ENCODE measurements at places on chromosomes 4 and X.

GRCh38 chrX:21375708-21376009 lies 1.4 kb downstream of the CNKSR2 start:
- DNase-seq: no peak

- no peak for DNase-seq
These were observed 351.3 kb downstream of the NAP1L3 start for GRCh38 chrX:93322110-93322509.

DNA sequence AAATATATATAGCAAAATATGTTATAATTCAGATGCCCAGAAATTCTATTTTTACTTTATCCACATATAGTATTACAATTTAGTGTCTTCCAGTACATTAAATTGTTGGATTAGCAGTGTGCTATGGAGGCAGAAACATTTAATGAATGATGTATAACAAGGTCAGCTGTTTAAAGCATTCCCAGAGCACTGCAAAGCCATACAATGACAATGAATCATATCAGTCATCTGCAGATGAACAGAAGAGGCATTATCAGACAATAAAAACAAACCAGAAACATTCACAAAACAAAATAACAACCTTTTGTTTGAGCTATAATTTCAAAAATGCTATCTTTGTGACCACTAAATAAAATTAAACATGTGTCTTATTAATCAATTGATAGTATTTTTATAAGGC lies 524.2 kb downstream of the FAT4 start:
- no peak for DNase-seq

GRCh38 chr4:23401572-23401971 lies 488.3 kb downstream of the PPARGC1A start:
- peak; percentile 38 for DNase-seq

GRCh38 chrX:43836435-43837184 lies 45.6 kb downstream of the MAOB start:
- no peak for DNase-seq

GRCh38 chr4:85951099-85951498 lies 408.8 kb downstream of the MAPK10 start:
- no peak for DNase-seq

DNA sequence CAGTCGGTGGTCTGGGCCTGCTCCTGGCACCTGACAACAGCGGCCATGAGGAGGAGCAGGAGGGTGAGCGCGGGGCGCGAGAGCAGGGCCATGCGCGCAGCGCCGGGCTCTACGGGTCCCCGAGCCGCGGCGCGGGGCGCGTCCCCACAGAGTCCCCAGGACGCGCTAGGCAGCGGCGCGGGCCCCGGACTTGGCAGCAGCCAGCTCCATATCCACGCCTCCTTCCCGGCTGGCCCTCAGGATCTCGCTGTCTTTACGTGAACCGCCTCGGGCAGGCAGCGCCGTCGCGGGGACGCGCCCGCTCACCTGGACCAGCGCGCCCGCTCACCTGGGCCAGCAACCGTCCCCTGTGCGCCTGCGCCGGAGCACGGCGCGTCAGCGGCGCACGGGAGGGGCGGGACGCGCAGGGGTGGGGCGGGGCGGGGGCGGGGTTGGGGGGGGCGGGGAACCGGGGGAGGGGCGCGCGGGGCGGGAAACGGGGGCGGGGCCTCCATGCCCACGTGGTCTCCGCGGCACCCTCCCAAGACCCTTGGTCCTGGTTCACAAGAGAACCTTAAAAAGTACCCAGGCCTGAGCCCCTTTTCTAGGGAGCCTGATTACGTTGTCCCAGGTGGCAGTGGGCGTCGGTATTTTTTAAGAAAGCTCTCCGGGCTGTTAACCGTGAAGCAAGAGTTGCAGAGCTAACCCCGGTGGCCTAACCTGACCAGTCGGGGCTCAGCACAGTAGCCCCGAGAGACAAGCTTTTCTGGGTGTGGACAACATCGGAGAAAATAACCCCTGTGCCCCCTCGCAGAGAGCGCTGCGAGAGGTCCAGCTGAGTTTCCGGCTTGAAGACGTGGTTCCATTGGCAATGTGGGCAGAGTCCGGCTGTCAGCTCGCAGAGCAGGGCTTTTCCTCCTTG lies at the start of gene PLA2G12A:
TSS of gene PLA2G12A (minus strand) at position 353 of the 901 bp plus-strand sequence. CDS start at position 92, 261 bp downstream.
- peak; percentile 73 for DNase-seq

DNA sequence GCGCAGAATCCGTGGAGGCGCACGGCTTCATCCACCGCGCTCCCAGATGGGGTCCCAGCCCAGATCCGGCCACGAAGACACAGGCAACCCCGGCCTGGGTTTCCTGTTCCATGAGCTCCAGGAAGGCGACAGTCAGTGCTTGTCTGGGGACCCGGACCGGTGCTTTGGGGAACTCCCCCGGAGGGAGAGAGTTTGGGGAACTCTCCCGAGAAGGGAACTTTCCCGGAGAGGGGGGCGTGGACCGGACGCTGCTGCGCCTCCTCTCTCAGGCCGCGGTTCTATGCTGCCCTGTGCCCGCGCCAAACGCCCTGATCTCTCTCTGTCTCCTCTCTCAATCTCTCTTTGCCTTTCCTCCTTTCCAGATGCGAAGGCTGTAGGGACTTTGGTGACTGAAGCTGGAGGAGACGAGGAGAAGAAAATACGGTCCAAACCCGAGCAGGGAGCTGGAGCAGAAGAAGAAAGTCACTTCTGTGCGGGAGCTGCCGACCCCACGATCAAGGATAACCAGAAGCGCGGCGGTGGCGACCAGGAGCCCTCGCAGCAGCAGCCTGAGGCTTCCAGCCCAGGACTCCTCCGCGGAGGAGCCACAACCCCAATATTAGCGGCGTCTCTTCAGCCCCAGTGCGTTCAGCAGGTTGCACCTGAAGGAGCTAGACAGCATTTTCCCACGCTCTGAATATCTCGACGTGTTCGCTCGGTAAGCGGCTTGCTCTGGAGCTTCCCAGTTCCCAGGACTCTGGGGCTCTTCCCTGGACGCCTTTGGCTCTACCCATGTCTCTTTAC lies 47.6 kb upstream of the NKAP start:
- no peak for DNase-seq

DNA sequence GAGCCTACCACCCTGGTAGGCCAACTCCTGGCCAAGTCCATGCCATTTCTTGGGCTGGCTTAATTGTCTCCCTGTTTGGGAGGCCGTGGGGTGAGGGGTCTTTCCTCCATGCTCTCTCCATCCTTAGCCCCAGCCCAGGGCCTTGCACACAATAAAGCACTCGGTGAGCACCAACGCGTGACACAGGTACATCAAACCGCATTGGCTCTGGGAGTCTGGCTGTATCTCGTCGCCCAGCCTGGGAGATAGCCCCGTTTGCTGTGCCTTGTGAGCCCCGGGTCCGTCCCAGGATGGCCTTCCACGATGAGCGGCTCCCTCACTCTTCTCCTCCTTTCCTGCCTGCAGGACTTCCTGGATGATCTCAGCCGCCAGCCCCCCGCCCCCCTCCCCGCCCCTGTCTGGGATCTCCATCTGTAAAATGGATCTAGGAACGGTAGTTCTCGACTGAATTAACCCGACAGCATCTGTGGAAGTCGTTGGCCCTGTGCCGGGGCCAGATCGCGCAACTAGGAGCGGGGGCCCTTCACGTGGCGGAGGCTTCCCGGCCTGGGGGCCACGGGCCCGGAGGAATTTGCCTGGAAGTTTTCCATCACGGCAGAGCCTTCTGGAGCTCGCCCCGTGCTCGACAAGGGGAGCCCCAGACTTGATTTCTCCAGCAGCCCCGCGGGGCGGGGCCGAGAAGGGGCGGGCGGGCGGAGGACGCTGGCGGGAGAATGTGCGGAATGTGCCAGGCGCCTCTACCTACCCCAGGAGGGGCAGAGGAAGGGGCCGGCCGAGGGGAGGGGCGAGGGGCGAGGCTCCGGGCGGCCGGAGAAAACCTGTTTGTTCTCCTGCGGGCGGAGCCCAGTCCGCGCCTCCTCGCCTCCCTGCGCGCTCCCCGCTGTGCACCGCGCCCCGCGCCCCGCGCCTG lies at the start of gene ZNF185:
TSS of gene ZNF185 (plus strand) at position 846 of the 910 bp plus-strand sequence. CDS start 16,423 bp downstream, outside the sequence.
- peak; percentile 55 for DNase-seq

- no peak for DNase-seq
These were observed 66.0 kb upstream of the NKX1-1 start for GRCh38 chr4:1472148-1472797.

GRCh38 chr4:128256539-128256938 lies 31.1 kb downstream of the PGRMC2 start:
- no peak for DNase-seq

GRCh38 chrX:120310861-120311726 lies at the start of gene TMEM255A:
TSS of gene TMEM255A (minus strand) at chrX:120311461. CDS start at chrX:120311309, 152 bp downstream.
- no peak for DNase-seq

DNA sequence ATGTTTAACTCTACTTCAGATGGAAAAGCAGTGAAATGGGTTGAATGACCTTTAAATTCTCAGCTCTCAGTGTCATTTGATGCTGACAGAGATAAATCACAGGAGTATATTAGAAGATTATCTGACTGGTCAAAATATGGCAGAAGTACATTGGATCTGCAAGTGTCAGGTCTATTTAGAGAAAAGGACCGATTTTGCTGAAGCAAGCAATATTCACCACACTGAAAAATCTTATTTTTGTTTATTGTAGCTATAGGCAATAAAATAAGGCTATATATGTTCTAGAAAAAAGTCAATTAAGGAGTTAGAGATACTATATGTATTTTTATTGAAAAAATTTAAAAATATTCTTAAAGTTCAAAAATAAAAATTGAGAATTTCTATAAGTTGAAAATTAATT lies 325.3 kb downstream of the CXXC4 start:
- no peak for DNase-seq

GRCh38 chr4:25075129-25075528 lies 44.4 kb upstream of the LGI2 start:
- no peak for DNase-seq

DNA sequence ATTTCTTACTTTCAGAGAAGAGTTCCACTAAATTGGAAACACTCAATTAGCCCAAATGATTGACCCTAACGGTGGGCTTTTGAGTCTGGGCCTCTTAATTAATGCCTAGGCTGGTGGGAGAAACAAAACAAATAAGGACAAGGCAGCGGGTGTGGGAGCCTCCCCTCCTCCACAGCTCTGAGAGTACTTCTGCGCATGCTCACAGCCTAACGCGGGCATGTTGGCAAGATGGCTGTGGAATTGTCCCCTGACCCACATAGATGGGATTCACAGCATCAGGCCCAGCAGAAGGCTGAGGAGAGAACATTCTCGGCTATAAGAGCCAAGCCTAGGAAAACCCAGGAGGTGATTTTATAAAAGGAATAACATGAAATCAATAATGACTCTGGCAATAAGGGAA lies 230.1 kb downstream of the HS6ST2 start:
- DNase-seq: no peak

- no peak for DNase-seq
These were observed 516.1 kb upstream of the MAGEB2 start for GRCh38 chrX:29699239-29699638.

DNA sequence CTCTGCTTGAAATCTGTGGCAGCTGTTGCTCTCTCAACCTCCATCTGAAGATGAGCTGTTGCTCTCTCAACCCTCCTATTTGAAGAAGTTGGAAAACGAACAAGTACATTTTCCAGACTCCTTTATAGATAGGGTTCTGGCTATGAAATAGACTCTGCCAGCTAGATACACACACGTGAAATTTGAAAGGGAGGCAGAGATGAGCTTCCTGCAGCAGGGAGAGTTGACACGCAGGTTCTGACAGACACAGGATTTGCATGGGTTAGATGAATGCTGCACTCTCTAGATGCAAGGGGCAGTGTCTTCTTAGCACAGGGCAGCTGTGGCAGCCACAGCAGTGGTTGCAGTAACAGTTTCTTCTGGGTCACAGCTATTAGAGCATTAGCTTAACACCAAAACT lies 8.0 kb upstream of the PYURF start:
- no peak for DNase-seq

DNA sequence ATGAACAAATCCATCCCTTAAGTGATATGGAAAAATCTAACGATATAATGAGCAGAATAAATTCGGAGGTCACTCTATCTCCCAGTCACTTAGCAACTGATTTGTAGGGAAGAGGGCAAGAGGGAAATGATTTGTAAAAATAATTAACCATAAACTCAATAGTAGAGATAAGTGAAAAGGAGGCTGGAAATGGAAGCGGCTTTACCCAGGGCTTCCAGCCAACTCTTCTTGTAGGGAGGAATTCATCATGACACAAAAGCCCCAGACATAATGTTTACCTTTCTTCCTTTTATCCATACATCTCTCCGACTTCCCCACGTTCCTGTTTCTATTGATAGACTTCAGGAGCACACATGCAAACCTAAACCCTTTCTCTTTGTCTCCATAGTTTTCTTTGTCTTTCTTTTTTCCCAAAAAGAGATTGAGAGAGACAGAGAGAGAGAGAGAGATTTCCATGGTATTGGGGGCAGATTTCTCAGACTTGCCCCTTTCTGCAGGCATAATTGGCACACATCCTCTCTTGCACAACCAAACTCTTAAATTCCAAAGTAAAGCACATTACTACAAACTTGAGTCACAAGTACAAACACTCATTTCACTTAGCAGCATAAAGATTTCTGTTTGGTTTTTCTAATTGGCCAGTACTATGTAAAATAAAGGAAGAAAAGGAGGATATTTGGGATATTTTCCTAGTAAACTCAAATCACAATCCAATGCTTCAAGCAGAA lies 140.9 kb downstream of the MAPK10 start:
- peak; percentile 45 for DNase-seq

DNA sequence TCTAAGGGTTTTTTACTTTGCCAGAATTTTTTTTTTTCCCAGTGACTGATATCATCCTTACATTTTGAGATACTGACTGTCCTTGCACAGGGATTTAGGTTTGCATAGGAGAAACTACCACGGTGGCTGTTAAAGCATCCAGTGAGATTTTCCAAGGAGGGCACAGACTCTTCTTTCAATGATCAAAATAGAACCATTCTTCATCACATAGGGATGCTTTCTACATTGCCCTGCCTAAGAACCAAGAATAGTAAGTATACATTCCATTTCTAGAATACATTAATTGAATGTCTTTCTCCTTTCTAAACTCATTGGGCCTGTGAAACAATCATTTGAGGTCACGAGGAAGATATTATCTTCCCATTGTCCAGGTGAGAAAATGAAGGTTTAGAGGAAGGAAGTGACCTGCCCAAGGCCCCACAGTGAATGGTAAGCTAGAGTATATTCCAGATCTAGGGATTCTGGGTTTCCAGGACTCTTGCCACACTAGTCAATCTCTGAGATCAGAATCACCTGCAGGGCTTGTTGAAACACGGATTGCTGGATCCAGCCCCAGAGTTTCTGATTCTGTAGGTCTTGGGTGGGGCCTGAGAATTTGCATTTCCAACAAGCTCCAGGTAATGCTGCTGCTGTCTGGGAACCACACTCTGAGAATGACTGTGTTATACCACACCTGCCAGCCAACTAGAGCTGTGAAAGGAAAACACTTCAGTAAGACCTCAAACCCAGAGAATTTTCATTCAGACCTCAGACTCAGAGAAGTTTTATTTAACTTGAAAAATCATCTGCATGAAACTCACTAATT lies 17.7 kb upstream of the TMEM154 start:
- DNase-seq: peak; percentile 79

DNA sequence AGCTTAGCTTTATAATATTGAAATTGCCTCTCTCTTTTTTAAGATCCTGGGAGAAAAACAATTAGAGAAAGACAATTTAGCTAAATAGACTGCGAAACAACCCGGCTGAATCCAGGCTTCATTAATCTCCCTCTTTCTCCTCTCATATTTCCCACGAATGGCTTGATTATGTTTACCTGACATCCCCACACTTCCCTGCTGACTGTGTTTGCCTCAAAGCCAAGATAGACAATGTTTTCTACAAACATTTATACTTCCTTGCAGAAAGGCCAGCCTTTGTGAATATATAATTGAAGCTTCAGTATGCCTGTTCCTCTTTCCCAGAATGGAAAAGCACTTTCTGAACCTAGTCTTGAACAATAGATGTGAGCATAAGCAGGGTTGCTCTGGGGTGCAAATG lies 566.8 kb downstream of the PDHA2 start:
- DNase-seq: no peak
